Fibroblast of skin of abdomen (primary cell): ENCODE measurements at places on chromosomes 16 and 17.

- no peak for DNase-seq
These were observed 41.2 kb downstream of the PRMT7 start for GRCh38 chr16:68351991-68352431.

GRCh38 chr16:31704138-31704537, 169.5 kb upstream of the ZNF267 start:
- no peak for DNase-seq

GRCh38 chr16:1082266-1082951, 9.9 kb downstream of the SSTR5 start:
- DNase-seq = no peak

DNA sequence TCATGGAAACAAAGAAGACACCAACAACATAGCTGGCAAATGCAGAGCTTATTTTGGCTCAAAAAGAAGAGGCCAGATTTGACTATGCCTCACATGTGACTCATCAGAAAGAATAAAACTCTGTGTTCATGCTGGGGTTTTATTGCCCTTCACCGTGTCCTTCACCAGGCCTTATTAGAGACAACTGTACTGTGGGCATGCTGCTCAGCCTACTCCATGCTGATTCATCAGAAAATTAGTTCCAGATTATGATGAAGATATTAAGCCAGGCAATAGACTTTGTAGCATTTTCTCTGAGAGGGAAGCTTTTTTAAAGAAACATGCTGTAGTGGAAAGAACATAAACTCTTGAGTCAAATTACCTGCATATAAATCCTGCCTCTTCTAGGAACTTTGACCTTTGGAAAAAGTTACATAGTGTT, 89.8 kb downstream of the CYB561 start:
- DNase-seq = peak; percentile 97

GRCh38 chr17:64506576-64507412, at the start of gene CEP95:
CEP95 (plus strand) TSS chr17:64506977; CDS start chr17:64507098, 121 bp downstream.
- peak; percentile 99 for DNase-seq

DNA sequence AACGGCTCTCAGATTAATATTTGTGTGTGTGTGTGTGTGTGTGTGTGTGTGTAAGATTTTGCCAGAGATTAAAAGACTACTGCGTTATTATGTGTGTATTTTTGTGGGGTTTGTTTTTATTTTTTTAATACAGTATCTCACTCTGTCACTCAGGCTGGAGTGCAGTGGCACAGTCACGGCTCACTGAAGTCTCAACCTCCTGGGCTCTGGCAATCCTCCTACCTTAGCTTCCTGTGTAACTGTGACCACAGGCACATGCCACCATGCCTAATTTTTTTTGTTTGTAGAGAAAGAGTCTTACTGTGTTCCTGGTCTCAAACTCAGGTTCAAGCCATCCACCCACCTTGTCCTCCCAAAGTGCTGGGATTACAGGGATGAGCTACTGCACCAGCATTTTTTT, 87.2 kb downstream of the CYB561 start:
- DNase-seq = no peak

GRCh38 chr17:2940352-2940751, 123.1 kb downstream of the OR1D5 start:
- no peak for DNase-seq

- no peak for DNase-seq
These were observed 47.3 kb downstream of the MIS12 start for GRCh38 chr17:5533486-5534315.

DNA sequence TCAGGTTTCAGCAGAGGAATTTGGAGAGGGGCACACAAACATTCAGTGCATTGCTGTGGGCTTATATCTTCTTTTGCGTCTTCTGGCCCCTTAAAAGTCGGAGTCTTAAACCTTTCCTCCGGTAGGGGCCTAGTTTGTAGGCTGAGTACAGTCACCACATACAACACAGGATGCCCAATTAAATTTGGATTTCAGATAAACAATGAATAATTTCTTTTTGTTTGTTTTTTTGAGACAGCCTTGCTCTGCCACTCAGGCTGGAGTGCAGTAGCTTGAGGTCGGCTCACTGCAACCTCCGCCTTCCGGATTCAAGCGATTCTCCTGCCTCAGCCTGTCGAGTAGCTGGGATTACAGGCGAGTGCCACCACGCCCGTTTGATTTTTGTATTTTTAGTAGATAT, 26.7 kb upstream of the ADORA2B start:
- DNase-seq = no peak

DNA sequence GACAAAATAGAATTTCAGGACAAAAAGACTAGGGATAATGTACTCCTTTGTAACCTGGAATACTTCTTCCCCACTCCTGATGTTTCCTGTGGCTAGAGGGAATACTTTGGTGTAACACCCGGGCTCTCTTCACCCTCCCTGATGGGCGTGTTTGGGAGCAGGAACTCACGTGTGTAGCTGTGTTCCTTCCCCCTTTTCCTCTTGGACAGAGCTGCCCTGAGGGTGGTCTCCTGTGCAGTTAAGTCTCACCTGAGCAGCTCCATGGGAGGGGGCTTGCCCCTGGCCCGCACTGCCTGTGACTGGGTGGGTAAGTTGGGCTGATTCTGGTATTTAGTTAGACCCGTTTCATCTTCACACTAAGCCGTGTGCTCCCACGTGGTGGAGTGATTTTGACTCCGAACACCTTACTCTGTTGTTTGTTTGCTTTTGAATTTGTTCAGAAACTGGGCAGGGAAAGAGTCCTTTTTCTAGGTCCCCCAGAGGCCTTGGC, 87.9 kb downstream of the OR1D5 start:
- peak; percentile 13 for DNase-seq

DNA sequence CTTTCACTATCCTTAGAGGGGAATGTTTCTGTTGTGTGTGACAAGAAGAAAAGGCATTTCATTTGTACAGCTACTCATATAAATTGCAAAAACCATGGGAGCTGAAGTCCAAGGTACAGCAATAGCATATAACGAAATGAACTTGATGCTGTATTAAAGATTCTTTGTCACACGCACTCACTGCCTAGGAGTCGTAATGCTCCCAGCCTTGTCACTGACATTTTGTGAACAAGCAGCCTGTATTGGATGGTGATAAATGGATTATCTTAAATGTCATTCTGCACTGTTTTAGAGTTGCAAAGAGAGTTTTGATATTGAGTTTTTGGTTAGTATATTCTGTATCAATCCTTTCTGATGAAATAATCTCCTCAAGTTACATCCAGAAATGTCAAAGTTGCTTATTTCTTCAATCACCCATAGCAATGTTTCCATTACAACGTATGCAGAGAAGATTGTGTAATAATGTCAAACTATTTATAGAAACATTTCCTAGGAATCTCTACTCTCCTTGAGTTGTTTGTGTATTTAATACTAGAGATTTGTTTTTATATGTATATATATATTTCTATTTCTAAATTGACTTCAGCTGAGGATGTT, 270.6 kb downstream of the FTO start:
- DNase-seq = peak; percentile 56

GRCh38 chr17:79774561-79774975, 3.4 kb upstream of the CBX2 start:
- DNase-seq = no peak
